NCI-H460 (cell line): ENCODE measurements at places on chromosomes 5 and 9. TPM values are rescaled to one million over a fixed set of nuclear protein-coding genes. Genes with fewer than 3 reads are reported as not detected.

MARCHF11 gene
- not detected in 2 replicates for total RNA-seq

DNA sequence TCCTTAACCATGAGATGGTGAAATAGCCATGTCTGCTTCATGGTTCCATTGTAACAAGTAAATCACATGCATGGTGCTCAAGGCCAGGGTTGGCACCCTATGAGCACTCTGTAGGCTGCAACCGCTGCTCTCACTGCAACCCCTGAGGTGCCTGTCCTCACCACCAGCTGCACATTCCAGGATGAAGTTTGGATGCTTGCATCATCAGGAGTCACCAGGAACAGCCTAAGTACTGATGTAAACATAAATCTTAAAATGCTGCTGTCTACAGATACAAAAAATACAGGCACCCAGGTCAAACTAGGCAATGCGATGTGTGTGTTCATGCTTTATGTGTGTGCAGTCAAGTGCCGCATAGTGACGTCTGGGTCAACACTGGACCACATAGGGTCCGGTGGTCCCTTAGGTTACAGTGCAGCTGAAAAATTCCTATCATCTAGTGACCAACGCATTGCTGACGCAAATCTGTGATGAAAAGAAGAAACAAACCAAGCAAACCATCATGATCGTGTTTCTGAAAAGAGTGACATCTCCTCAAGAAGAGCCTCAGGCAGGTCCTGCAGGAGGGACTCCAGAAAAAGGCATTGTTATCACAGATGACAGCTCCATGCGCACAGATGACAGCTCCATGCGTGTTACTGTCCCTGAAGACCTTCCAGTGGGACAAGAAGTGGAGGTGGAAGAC lies 234.8 kb downstream of the AUH start:
- DNase-seq: no peak

DNA sequence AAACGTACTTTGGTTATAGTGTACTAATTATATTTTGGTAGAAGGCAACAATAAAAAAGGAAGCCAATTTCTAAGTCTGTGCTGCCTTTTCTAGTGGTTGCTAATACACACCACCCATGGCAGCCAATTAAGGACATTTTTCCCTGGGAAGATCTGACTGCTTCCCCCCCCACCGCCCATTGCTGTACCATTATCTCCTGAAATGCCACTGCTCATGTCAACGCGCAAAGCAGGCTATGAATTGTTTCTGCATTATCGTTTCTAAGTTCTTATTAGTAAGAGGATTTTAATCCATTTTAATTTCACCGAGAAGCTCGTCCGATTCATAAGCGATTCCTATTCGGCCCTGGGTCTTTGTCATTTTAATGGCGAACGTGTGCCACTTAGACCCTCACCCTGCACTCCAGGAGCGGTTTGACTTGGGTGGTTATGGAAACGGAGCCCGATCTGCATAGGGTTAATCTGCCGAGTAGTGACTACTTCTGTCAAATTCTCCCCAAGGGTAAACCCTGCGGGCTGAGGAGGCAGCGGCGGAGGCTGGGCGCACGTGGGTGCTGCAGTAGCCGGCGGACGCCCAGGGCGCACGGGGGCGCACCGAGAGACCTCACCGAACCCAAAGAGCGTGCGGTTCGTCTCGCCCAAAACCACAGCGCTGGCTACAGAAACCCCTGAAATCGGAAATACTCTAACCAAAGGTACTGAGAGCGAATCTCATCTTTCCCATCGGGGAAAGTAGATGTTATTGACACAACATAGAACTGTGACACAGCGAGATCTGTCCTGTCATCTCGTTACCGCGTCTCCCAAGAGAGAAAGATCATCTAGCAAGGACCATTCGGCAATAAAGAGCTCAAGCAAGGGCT lies 55.8 kb upstream of the SHC3 start:
- no peak for DNase-seq

GRCh38 chr9:135308821-135309762 lies 170.5 kb upstream of the PPP1R26 start:
- DNase-seq: no peak

GRCh38 chr5:78691084-78691960 lies 42.8 kb upstream of the LHFPL2 start:
- DNase-seq: no peak

DNA sequence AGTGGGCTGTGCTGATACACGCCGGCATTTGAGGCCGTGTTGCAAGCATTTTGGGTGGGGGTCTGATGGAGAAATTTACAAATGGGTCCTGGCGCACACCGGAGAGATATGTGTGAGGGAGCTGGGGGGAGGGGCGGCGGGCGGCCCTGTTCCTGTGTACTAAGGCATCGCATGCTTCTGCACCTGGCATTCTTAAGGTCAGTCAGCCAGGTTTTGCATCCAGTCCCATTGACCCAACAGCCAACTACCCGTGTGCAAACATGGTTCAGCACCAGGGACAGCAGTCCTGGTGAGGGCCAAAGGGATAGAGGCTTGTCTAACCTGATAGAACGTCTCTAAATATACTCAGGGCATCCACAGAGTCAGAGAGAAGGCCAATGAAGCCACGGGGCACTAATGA lies 839 bp downstream of the GABRG2 start:
- DNase-seq: peak; percentile 38
